ENCODE measurements at places on chromosomes 11 and 22. TPM values are rescaled to one million over a fixed set of nuclear protein-coding genes. Genes with fewer than 3 reads are reported as not detected.

- DNase-seq, result peak; percentile 35
Observed at GRCh38 chr22:30609260-30610185, 2.5 kb downstream of the TCN2 start.

DNA sequence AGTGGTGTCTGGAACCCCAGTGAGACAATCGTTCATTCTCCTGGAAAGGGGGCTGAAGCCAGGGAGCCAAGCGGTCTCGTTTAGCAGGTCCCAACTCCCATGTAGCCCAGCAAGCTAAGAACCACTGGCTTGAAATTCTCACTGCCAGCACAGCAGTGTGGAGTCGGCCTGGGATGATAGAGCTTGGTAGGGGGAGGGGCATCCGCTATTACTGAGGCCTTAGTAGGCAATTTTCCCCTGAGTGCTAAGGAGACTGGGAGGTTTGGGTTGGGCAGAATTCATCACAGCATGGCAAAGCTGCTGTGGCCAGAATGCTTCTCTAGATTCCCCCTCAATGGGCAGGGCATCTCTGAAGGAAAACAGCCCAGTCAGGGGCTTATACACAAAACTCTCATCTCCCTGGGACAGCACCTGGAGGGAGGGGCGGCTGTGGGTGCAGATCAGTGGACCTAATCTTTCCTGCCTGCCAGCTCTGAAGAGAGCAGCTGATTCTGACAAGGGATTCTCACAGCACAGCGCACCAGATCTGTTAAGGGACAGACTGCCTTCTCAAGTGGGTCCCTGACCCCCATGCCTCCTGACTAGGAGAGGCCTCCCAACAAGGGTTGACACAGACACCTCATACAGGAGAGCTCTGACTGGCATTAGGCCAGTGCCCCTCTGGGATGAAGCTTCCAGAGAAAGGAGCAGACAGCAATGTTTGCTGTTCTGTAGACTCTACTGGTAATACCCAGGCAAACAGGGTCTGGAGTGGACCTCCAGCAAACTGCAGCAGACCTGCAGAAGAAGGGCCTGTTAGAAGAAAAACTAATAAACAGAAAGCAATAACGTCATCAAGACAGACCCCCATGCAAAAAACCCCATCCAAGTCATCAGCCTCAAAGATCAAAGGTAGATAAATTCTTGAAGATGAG, 14.8 kb downstream of the OR52M1 start:
- DNase-seq, result no peak

- DNase-seq, result no peak
Observed at GRCh38 chr22:24706054-24706453, 68.5 kb downstream of the PIWIL3 start.

DNA sequence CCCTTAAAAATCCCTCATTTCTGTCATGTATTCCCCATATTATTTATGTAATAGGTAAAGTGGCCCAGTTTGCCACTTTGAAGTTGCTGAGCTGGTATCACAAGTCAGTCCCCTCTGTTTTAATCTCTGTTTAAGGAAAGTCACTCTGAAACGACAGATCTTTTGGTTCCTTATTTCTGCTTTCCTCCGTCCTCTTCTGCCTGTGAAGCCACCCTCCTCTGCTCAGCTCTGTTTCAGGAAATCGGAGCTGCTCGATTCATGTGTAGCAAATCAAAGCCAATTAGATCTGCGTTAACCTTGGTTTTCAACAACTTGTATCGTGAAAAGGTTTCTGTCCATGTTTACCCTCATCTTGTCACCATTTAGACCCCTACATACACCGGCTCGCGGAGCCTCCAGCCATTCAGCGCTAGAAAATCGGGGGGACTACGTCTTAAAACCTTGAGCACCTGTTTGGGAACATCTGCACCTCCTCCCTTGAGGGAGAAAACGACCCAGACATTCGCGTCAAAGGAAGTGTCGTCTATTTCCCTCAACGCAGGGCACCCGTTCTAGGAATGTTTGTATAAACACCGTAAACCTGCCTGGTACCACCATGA, 576 bp upstream of the SC5D start:
- no peak for DNase-seq

DNA sequence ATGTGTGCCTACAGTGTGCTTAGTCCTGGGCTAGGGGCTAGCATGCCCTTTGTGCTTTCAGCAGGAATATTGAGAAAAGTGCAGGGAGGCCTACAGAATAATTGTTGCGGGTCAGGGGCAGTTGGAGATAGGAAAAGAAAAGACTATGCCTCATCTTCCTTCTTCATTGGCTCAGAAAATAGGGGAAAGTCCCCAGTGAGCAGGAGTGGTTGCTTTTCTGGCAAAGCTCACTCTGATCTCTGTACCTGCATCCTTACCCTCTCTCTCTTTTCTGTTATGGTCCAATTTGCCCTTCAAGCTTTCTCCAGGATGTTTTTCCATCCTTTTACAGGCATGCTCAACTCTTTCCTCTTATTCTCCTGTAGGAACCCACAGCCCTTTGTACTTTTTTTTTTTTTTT, 29.5 kb upstream of the RRM1 start:
- DNase-seq, result no peak

DNA sequence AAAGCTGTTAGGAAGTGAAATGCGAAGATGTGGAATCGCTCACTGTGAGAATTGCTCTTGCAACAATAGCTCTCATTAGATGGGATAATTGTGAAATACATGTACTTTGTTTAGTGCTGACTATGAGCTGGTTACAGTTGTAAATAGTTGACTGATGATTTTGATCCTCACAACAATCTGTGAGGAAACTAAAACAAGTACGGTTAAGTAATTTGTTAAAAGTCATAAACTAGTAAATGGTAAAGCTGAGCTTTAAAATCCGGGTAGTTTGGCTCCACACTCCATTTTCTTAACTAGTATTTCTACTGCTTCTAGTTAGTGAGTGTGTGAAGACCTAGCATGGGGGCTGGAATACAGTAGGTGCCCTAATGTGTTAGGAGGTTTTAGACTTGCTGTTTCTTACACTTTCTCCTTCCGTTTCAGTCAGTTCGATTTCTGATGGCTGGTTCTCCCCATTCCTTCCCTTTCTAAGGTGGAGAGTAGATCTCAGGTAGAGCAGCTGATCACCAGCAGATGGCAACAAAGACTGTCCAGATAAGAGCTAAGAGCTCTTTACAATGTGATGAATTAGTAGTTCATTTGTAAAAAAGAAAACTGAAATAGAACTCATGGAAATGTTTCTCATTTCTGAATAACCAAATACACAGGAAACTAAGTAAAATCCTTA, 16.3 kb upstream of the CYP2R1 start:
- no peak for DNase-seq

The LRP5 gene
- total RNA-seq, result 64.8 TPM

The OOSP4A gene
- total RNA-seq, result not detected

Measured in left ventricle myocardium superior (tissue), 1 donor.